ENCODE measurements at places on chromosomes 7 and 10.

DNA sequence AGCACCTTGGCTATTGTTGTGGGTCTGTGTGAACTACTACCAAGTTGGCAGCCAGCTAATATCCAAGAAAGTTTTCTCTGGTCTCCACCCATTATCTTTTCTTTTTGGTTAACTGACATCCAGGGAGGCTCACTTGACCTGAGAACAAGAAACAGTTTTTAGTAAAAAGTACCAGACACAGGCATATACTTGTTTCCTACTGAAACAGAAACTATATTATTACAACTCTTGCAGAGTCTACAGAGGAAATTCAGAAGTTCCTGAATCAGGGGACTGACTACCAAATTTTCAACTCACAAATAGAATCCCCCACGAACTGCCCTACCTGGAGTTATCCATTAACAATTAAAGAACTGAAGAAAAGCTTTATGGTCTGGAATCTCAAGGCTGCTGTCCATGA is 168.9 kb downstream of the KCND2 start:
- no peaks in the 10 kb centered on the region for H3K27me3 ChIP-seq
- 0 out of 2 replicates have a peak, but pooled peaks cover 5% of the 10 kb centered on the region for H3K4me1 ChIP-seq
- no peak overlapping the region for H3K27ac ChIP-seq
- no peak overlapping the region for H3K4me3 ChIP-seq
- H3K36me3 ChIP-seq, result no peaks in the 10 kb centered on the region

- no peak overlapping the region for H3K27ac ChIP-seq
- H3K36me3 ChIP-seq, result no peaks in the 10 kb centered on the region
- DNase-seq, result no peak
- H3K27me3 ChIP-seq, result peaks cover 17% of the 10 kb centered on the region
- 0 out of 2 replicates have a peak overlapping the region, but pooled peaks have one; percentile 57 for H3K4me3 ChIP-seq
Observed at GRCh38 chr7:66626331-66626934, 2.2 kb upstream of the KCTD7 start.

- no peak overlapping the region for H3K4me3 ChIP-seq
- H3K36me3 ChIP-seq, result peaks cover 41% of the 10 kb centered on the region
- H3K27ac ChIP-seq, result no peak overlapping the region
- no peaks in the 10 kb centered on the region for H3K27me3 ChIP-seq
Observed at GRCh38 chr10:52172581-52172980, 141.5 kb upstream of the DKK1 start.

DNA sequence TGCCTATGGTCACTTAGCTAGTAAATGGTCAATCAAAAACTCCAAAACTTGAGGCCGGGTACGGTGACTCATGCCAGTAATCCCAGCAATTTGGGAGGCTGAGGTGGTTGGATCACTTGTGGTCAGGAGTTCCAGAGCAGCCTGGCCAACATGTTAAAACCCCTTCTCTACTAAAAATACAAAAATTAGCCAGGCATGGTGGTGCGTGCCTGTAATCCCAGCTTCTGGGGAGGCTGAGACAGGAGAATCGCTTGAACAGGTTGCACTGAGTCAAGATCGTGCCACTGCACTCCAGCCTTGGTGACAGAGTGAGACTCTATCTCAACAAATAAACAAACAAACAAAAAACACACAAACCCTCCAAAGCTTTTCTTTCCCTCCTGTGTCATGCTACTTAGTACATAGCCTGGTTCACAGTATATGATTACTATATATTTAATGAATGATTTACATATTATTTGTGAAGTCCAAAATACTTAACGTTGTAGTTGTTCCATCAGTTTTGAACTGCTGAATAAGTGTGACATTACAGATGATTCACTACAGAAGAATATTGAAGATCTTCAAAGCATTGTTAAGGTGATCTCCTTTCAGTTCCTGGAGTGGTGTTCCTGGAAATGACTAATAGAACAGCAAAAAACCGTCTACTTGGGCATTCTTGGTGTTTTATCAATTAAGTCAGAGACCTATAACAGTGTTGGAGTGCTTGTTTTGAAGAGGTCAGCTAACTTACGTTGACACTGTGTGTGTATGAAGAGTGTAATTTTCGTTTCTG is 72.9 kb downstream of the ADK start:
- no peak for DNase-seq
- H3K4me3 ChIP-seq, result no peak overlapping the region
- H3K27ac ChIP-seq, result peak overlapping the region; percentile 8
- H3K4me1 ChIP-seq, result no peaks in the 10 kb centered on the region
- no peaks in the 10 kb centered on the region for H3K36me3 ChIP-seq
- no peaks in the 10 kb centered on the region for H3K27me3 ChIP-seq

GRCh38 chr7:100119970-100120732 is 717 bp downstream of the CNPY4 start:
- H3K4me3 ChIP-seq, result peak overlapping the region; percentile 98

DNA sequence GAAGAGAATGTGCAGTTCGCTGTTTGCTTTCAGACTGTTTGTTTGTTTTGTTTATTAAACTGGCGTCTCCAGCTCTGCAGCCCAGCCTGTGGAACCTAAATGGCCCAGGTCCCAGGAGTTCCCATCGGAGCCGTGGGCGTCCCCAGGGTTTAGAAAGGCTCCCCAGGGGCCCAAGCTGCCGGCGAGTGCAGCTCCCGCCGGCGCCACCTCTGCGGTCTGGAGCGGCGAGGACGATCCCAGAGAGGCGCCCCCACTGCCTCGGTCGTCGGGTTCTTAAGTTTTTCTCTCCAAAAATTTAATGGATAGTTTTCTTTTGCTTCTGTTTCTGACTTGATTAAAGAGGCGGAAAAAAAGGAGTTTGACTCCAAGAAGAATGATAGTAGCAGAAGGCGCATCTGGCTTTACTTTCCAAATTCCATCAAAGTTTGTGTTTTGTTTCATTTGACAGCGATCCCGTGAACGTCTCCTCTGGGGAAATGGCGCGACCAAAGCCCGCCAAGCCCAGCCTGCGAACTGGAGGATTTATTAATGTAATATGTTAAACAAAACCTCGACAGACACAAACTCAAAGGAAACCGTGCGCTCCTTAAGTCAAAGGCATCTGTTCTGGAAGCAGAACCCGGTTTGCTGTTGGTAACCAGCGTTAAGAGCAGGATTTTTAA is 718 bp upstream of the FZD1 start:
- DNase-seq, result peak; percentile 47
- peaks cover 31% of the 10 kb centered on the region for H3K4me1 ChIP-seq
- H3K27ac ChIP-seq, result no peak overlapping the region
- peaks cover 85% of the 10 kb centered on the region for H3K27me3 ChIP-seq

GRCh38 chr7:98329100-98329790 is 47.8 kb downstream of the BRI3 start:
- H3K27me3 ChIP-seq, result no peaks in the 10 kb centered on the region
- H3K4me3 ChIP-seq, result no peak overlapping the region
- peaks cover 20% of the 10 kb centered on the region for H3K36me3 ChIP-seq
- no peak for DNase-seq
- H3K27ac ChIP-seq, result peak overlapping the region; percentile 28
